Renal cortical epithelial cell (primary cell): ENCODE measurements at places on chromosomes 7 and 10.

DNA sequence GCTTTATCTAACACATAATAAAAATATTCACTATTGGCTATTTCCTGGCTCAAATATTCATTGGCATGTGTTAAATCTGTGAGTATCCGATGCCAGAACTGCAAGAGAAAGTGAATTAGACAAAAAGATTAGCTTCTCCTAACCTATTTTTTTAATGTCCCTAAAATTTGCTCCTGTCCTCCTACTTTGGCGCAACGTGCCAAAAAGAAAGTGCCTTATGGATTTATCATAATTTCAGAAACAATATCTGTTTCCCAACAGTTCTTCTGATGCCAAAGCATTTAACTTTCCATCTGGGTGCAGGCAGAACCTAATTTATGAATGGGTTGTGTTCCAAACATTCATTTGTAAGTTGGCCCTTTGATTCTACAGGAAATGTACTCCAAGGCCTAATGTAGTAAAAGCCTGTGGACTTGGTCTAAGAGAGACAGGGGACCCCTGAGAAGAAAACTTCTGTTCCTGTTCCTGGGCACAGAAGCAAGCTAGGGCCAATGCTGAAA, 15.4 kb downstream of the PIP4K2A start:
- DNase-seq = no peak

DNA sequence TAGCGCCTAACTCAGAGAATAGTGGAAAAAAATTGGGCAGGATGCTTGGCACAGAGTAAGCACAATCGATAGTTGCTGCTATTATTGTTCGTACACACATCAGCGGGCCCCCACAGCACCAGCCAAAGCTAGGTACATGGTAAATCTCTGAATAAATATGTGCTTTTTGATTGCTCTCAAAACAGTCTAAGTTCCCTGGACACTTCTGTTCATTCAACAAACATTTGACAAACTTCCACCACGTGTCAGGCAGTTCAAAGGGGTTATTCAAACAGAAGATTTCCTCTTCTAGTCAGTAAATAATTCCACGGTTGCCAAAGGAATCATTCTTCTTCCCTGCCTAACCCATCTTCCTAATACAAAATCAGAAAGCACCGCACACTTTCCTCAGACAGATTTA, 150.8 kb downstream of the DGKI start:
- no peak for DNase-seq

GRCh38 chr7:121504482-121504881, 108.4 kb upstream of the FAM3C start:
- DNase-seq = peak; percentile 98

DNA sequence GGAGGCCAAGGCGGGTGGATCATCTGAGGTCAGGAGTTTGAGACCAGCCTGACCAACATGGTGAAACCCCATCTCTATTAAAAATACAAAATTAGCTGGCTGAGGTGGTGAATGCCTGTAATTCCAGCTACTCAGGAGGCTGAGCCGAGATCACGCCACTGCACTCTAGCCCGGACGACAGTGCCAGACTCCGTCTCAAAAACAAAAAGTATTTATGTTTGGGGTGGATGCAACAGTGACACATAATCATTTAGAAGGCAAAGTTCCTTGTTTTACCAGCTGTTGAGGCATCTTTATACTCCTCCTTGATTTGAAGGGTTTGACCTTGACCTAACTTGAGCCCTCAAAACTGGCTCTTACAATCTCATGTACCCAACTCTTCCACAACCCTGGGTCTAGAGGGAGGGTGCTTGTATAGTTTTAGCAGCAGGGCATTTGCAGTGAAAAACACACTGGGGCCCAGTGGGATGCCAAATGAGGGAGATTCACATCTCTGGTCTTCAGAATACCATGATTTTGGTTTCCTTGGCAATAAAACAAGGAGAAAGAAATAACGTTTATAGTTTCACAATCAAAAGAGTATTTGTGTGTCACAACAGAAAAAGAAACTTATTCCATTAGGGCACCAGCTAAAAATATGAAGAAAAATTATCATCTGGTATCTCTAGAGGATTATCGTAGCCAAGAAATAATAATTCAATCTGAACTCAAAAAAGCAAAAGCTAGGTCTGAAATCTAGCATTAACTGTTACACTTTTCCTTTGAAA, 14.2 kb upstream of the TMEM254 start:
- no peak for DNase-seq

- no peak for DNase-seq
These were observed 211.9 kb upstream of the GLI3 start for GRCh38 chr7:42448901-42449300.

GRCh38 chr7:3548815-3549214, 247.8 kb downstream of the SDK1 start:
- DNase-seq = no peak

- DNase-seq = peak; percentile 84
These were observed 2.0 kb downstream of the SRI start for GRCh38 chr7:88217675-88218428.

DNA sequence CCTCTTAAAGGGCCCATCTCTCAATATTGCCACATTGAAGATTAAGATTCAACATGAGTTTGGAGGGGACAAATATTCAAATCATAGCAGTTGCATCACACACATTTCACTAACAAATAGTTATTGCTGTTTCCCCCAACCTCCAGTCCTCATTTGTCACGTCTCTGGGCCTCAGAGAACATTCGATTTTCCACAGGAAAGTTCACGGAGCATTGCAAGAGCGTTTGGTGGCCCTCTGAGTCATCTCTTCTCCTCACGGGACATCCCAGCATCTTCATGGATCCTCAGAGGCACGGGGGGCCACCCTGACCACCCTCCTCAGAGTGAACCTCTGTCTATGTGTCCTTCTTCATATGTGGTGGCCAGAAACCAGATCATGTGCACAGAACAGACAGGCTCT, 50.3 kb upstream of the CHST15 start:
- DNase-seq = no peak

- no peak for DNase-seq
These were observed 65.0 kb downstream of the DNAJB6 start for GRCh38 chr7:157401567-157402387.

GRCh38 chr7:33248671-33249070, 119.3 kb downstream of the BBS9 start:
- no peak for DNase-seq

- peak; percentile 49 for DNase-seq
These were observed 480.0 kb downstream of the LRMDA start for GRCh38 chr10:75911426-75911825.

- DNase-seq = no peak
These were observed 83.5 kb upstream of the INSIG1 start for GRCh38 chr7:155213955-155214740.

DNA sequence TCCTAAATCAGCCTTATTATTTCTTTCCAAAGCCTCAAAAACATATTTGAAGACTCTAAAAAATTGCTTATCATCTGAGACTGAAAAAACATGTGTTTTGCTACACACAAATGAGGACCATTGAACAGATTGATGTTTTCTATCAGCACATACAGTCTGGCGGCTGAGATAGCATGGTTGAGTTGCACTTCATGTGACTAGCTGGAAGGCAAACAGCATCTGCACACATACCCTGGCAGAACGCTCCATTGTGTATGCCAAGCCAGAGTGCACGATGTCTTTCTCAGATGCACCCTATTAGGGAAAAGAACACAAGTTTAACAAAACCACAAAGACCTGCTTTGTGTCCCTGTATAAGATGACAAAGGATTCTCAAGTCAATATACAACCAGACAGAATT, 33.0 kb downstream of the FAM25A start:
- no peak for DNase-seq

DNA sequence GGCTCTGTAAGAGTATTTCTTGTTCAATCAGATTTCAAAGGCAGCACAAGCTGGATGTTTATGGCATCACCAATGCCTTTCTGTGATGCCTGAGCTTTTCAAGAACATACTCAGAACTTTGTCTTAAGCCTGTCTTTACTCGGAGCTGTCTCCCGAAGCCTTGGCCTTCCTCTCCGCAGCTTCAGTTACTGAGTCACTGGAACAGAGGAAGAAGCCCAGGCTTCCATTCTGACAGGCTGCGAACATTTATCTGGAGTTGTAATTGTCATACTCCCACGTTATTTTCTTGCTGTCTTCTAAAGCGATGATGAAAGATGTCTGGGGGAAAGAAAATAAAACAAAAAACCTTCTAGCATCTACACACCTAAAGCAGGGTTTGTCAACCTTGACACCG, 43.9 kb downstream of the GRK5 start:
- DNase-seq = no peak

GRCh38 chr10:131450216-131450765, 138.8 kb upstream of the TCERG1L start:
- DNase-seq = no peak

GRCh38 chr10:97683556-97684367, 3.3 kb downstream of the AVPI1 start:
- DNase-seq = peak; percentile 68

DNA sequence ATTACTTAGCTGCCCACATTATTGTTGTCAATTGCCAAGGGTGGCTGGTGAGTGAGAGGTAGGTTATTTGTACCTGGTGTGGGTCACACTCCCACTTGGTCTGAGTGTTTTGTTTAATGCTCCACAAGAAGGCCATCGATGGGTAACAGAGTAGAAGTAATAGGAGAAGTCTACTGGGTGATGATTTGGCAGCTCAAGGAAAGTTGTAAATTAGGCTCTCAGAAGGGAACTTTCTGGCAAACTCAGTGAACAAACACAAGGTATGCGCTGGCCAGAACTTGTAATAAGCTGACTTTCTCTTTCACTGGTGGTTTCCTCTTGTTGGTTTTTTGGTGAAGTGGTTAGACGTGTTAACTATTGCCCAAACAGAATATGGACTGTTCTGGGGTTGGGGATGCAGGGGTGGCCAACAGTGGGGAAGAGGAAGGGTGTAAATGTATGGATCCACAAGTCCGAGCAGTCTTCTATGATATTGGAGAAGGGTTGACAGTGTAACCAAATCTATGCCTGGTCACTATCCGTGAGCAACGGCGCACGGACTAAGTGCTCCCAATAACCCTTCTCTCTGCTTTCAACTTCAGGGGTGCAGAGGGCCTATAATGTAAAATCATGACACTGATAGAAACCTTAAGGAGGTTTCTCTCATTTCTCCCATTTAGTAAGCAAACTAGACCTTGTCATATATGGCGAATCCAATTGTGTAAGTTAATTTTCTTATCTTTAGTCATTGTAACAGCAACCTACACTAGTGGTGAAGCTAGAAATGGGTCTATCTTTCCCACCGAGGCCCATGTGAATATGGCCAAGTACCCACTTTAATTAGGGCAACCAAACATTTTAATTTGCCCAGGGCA, 212.8 kb downstream of the PTEN start:
- DNase-seq = peak; percentile 75

GRCh38 chr7:14480281-14480680, 422.3 kb downstream of the DGKB start:
- DNase-seq = no peak

DNA sequence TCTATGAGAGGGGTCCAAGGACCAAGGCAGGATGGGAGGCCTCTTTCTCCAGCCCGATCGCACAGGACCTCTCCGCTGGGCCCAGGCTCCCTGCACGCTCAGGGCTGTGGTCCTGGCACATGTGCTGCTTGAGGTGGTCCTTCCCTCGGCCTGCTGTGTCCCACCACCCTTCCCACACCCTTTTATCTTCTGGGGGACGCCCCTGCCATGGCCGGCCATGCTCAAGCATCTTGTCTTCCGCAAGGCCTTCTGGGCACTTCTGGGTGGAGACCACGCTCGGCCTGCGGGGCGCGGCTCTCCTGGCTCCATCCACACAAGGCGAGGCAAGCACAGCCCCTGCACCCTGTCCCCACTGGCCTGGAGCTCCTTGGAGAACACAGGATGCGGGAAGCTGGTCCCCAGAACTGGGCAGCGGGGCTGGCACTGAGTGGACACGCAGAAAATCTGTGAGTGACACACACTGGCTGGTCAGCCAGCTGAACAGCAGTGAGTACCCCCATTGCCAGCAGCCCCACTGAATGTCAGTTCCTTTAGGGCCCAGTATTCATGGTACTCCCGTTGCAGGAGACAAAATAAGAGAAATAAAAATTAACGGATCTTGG, 115.9 kb downstream of the TCERG1L start:
- no peak for DNase-seq

- peak; percentile 39 for DNase-seq
These were observed 186.3 kb downstream of the PRPF18 start for GRCh38 chr10:13773043-13773442.

- DNase-seq = peak; percentile 91
These were observed 160.3 kb upstream of the KLF14 start for GRCh38 chr7:130894146-130894908.

DNA sequence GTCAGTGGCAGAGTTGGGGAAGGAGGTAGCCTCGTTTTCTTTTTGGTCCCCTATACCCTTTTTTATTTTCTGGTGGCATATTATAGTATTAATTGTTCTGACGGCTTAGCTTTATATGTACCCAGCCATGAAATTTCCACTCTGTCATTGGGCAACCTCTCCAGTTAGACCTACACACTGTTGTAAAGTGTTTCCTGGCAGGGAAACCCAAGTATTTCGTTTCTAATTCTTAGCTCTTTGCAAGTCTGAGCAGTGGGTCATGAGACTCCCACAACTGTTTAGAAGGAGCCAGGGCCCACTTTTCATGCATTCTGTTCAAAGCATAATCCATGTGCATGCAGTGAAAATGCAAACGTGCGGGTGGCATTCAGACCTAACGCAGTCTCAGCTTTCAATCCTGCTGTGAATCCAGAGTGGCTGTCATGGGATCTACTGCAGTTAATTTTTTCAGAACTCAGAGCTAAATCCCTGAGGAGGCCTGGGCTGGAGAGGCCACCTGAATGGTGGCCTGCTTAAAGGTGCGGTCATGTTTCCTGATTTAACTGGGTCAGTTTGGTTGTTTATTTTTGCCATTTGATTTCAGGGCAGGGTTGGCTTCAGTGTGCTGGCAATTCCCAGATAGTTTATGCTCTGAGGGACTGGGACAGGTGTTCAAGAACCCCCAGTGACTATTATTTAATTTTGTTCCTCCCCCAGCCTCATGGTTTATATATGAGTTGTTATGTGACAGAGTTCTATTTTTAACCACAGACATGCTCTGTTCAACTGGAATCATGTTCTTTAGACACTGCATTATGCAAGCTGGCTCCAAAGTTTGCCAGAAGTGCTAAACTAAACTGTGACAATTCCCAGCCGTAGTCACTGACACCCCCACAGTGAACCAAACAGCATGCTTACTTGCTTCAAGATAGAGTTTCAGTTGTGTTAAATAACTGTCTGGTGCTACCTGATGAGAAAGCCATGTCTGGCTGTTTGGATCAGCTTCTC, 27.4 kb upstream of the SYPL1 start:
- DNase-seq = peak; percentile 39
